ENCODE measurements at places on chromosomes 7 and 10.

- no peak for DNase-seq
These were observed 710 bp downstream of the MRPL43 start for GRCh38 chr10:100986623-100986951.

GRCh38 chr7:22662556-22663356 lies 64.2 kb upstream of the IL6 start:
- DNase-seq = no peak

DNA sequence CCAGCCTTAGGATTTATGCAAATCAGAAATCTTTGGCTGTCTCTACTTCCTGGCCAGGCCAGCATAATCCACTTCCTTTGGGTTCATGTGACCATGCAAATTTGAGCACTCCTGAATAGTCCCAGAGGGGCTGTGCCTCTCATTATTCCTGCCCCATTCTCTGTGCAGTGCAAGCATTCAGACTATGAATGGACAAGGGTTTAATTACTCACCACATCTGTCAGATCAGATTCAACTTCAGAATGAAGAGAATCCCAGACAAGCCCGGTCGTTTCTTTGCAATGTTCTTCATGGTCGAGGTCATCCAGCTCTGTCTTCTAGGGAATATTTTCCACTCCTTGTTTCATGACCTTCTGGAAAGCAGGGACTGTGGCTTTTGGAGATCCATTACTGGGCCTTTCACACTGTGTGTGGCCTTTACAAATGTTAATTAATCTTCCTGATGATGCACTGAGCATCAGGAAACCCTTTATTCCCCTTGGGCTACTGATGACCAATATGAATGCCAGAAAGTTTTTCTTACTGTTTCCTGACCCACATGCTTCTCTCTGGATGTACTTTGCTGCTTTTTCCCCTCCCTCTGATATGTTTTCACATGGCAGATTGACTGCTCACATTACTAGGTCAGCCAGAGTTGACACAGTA lies 217.6 kb upstream of the TCF7L2 start:
- no peak for DNase-seq

GRCh38 chr7:114689406-114689805 lies 232.5 kb upstream of the MDFIC start:
- no peak for DNase-seq

DNA sequence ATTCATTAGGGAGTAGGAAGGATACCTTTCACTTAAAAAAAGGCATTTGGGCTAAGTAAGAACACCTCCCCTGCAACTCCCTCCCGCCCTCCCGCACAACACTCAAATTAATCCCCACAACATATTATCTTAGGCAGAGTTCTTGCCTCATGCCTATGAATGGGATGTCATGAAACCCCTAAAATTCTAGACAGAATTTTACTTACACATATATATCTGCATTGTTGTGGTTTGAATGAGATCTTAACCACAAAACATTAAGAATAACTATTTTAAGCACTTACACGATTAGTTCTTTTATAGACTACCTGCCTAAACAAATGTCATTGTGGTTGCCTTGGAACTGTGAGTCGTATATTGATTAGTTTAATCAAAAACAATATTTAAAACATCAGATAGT lies 4.5 kb upstream of the ITGB1 start:
- no peak for DNase-seq

- DNase-seq = no peak
These were observed 22.0 kb upstream of the GPR146 start for GRCh38 chr7:1022356-1022755.

Measured in stimulated activated CD4-positive, alpha-beta T cell treated with anti-CD3 and anti-CD28 coated beads, Interleukin-1b, Interleukin-23, amount 100 ng/mL, for 48 hours (primary cell).